Hematopoietic multipotent progenitor cell treated with erythropoietin and hydrocortisone succinate and interleukin-3 and kit ligand, for 4 days (in vitro differentiated cells): ENCODE measurements at places on chromosomes 4 and X.

- DNase-seq = peak; percentile 83
These were observed 161.3 kb downstream of the KIT start for GRCh38 chr4:54819034-54819433.

GRCh38 chr4:9987749-9988362 is 33.4 kb downstream of the SLC2A9 start:
- DNase-seq = no peak

GRCh38 chr4:145012841-145013240 is 85.2 kb downstream of the ANAPC10 start:
- DNase-seq = peak; percentile 51

DNA sequence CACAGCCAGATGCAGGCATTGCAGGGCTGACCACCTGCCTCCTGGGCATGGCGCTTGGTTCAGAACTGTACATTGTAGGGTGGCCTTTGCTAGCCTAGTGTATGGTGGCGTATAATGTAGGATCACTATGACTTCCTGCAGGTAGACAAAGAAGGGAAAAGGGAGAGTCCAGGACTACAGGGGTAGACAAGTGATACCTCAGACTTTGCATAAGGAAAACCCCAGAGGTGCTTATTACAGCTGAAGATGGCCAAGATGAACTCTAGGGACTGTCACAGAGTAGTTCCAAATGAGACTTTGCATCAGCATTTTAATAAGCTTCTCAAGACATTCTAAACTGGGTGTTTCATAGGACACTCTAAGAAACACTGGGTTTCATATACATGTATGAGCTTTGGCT is 116.4 kb upstream of the PUDP start:
- no peak for DNase-seq

DNA sequence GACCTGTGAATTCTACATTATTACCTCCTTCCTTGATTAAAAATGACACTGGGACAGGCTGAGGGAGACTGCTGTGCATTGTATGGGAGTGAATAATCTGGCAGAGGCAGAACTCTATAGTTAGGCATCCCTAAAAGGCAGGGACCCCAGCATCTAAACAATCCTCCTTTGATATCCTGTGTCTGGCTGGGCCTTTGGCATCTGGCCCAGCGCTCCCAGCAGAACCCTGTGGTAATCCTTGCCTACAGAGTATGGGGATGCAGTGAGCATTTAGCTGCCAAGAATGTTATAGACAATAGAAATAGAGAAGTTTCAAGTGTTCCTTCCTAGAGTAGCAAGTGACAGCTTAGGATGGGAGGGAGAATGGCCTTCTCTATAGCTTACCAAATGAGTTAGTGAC is 38.5 kb downstream of the ZCCHC12 start:
- DNase-seq = no peak

DNA sequence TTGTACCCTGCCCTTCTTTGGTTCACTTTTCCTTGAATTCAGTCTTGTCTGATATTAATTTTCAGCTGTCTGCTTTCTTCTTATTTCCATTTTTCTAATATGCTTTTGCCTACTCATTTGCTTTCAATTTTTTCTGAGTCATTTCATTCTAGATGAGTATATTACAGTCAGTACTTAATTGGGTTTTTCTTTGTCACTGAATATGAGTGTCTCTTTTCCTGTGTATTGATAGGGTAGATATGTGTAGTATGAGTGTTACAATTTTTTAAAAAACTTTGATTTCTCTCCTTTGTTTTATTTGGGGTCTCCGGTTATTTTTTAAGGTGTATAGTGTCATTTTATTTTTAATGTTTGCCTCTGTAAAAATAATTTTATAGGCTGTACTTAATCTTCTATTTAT is 222.2 kb downstream of the IDS start:
- no peak for DNase-seq

- DNase-seq = no peak
These were observed 32.5 kb downstream of the LANCL3 start for GRCh38 chrX:37603938-37604409.

DNA sequence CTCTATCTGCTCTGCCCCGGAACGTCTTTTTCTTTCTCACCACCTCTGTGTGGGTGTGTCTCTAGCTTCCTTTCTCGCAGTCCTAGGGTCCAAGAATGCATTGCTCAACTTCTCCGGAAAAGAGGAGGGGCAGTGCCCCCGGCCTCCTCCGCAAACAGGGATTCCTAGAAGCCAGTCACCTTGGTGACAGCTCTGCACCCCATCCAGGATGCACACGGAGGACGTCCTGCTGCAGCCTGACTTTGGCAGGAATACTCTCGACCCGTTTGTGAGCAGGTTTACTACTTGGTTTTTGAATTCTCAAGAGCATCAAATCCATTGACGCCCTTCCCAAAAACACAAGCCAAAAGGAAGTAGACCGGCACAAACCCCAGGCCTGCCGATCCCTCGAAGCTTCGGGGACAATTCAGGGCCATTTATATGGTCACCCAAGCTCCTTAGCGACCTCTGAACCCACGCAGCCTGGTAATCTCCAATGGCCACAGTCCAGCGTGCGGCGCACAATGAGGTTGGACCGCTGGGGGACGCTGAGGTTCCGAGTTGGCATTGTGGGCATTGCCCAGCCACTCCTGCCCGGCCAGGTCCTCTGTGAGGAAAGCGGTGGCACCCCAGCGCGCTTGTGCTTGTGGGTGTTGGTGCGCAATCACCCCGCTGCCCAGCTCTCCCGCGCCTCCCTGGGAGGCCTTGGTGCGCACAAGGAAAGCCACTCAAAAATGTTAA is 9.8 kb downstream of the NKX3-2 start:
- no peak for DNase-seq

- no peak for DNase-seq
These were observed 406.3 kb downstream of the DTHD1 start for GRCh38 chr4:36687681-36688080.
